ENCODE measurements at places on chromosomes 12 and 14.

DNA sequence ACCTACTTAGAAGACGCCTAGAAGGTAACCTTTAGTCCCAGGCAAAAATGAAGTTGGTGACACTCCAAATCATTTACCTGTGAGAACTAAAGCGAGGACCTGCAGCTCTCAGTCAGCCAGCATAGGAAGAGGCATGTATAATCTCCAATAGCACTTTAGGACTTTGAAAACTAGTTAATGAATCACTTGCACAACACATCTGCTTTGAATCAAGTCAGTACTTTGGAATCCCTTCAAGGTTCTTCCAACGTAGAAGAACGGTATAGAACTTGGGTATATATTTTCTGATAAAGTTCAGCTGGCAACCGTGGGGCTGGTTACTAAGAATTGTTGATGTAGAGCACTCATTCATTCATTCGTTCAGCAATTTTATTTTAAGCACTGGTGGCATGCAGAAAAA lies 251.9 kb downstream of the TMEM132D start:
- DNase-seq = no peak

DNA sequence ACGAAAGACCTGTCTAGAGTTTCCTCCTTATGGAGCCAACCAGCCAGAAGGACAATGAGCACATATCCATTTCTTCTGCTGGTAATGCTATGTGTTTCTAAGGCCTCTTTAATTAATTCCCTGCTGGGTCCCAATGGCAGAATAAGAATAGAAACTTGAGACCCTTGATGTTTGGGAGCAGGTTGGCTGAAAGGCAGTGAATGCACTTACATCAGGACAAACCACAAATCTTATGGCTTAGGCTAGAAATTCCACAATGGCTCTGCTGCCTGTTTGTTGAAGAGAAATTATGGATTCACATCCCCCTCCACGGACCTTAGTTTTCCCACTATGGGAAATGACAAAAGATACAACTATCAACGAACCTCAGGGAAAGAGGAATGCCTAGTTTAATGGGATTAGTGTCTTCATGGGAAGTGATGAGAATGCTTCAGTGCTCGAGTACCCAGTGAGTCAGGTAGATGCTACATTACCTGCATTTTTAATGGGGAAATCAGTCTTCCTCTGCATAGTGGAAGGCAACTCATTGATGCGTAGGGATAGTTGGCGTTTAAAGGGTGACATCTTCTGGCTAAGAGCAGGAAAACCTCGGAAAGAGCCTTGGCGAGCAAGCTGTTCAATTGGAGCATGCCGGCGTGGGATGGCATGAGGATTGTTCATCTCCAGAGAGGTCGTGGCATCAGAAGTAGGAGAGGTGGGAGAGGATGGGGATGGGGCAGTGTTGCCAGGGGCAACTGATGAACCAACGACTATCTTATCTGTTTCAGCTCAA lies 46.5 kb downstream of the PAPLN start:
- DNase-seq = no peak

- no peak for DNase-seq
Measured at GRCh38 chr12:70695361-70696023, 58.3 kb upstream of the PTPRB start.

- DNase-seq = no peak
Measured at GRCh38 chr14:69351385-69351784, 46.7 kb downstream of the ERH start.

GRCh38 chr12:537772-538171 lies 78.0 kb downstream of the B4GALNT3 start:
- no peak for DNase-seq

DNA sequence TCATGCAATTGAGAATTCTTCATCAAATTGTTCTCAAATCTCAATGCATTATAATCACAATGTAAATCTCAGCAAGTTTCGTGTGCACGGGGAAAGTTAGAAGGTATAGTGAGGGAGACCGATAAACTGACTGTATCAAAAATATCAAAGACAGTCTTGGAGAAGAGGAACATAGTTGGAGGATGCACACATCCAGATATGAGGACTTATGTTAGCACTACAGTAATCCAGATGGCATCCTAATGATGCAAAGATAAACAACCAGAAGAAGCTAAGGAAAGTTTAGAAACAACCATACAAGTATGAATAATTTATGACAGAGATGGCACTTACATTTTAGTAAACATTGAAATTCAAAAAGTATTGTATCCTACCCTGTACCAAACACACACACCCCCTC lies 760.1 kb downstream of the RPS29 start:
- DNase-seq = no peak

GRCh38 chr12:39618701-39619100 lies 902 bp downstream of the ABCD2 start:
- peak; percentile 12 for DNase-seq

DNA sequence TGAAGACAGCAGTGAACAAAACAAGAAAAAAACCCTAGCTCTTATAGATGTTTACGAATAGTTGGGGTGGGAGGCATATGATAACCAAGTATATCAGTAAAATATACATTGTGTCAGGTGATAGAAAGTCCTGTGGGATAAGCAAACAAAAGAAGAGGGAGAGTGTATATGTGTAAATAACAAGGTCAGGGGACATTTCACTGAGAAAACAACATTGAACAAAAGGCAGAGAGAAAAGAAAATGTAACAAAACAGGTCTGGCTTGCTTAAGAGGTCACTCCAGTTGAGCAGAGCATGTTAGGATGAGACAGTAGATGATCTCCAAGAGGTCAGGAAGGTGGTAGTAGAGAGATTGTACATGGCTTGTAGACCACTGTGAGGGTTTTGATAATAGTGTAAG lies 304.1 kb downstream of the ACSS3 start:
- no peak for DNase-seq

DNA sequence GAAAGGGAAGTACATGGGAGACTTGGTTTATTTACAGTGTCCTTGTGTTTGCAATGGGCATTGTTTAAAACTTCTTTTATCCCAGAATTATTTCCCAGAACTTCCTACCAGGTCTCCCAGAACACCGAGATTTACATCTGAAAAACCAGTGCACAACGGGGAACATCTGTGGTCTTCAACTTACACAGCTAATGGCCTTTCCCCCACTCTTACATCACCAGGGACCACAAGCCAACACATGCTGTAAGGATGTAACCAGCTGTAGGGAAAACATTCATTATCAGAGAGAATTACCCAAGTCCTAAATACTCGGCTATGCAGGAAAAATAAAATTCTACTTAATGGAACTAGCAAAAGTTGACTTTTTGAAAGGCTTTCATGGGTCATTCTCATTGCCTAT lies 267.6 kb downstream of the DUSP6 start:
- DNase-seq = no peak

GRCh38 chr14:24741871-24742270 lies 107.9 kb upstream of the GZMB start:
- DNase-seq = no peak

- DNase-seq = no peak
Measured at GRCh38 chr14:33949411-33949893, 1.4 kb downstream of the EGLN3 start.

DNA sequence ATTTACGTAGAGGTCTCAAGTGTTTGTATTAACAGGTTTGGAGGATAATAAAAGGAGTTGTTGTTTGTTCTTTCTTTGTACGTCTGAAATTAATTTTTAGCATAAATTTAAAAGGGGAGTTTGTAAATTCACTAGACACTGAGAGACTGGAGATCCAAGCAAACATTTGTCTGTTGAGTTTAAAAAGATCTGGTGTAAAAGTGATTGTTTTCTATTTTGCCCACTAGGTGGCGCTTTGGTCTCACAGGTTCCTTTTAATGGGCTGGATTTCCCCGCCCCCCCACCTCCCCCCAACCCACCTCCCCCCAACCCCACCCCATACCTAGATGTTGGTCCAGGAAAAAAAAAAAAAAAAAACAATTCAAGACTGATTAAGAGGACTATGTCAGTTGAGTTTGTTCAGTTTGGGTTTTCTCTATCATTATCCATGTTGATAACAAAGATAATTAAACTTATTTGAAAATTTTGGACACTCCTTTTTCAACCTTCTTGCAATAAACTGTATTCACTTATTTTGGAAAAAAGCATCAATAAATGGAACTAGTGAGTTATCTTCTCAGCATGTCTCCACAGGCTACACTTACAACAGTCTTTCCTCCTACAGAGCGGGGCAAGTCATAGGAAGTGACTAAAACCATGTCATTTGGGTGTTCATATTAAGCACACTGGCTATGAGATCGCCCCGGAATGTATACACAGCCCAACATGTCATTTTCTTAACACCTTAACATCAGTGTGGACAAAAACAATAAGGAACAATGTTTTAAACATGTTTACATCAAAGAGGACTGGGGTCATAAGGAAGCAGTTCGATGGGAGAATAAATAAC lies 841.1 kb downstream of the NRXN3 start:
- DNase-seq = peak; percentile 22

DNA sequence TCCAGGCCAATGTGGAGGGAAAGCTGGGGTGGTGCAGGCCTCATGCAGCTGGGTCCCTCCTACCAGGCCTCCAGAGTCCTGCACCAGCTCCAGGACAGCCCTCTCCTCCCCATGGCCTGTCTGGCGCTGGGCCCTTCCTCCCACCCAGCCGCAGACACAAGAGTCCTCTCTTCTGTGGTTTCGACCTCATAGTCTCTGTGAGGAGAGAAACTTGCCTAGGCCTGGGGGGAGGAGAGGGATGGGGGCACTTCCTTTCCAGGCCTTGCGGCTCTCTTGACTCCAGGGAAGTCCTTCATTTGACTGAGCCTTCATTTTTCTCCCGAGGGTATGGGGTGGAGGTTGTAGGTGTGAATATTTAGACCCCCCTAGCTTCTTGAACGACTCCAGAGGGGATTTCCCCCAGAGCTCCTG lies 2.3 kb downstream of the MMP14 start:
- no peak for DNase-seq

- DNase-seq = no peak
Measured at GRCh38 chr12:49048953-49049352, 11.6 kb downstream of the KMT2D start.

DNA sequence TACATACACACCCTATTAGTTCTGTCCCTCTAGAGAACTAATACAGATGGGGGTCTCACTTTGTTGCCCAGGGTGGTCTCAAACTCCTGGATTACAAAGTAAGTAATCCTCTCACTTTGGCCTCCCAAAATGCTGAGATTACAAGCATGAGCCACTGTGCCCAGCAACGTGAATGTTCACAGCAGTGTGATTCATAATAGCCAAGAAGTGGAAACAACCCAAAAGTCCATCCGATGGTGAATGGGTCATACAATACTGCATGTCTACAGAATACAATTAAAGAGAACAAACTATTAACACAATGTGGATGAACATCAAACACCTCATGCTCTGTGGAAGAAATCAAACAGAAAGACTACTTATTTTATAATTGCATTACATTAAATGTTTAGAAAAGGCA lies 57.3 kb upstream of the SYNE2 start:
- no peak for DNase-seq

- DNase-seq = no peak
Measured at GRCh38 chr12:108657130-108657745, 23.5 kb upstream of the SELPLG start.

GRCh38 chr12:28574746-28575592 lies 384.7 kb downstream of the CCDC91 start:
- no peak for DNase-seq

GRCh38 chr14:69901113-69901951 lies 22.1 kb downstream of the SMOC1 start:
- DNase-seq = no peak

GRCh38 chr12:57475271-57476161 lies 4.2 kb downstream of the ARHGAP9 start:
- no peak for DNase-seq

- no peak for DNase-seq
Measured at GRCh38 chr12:30191696-30192455, 408.1 kb upstream of the TMTC1 start.

GRCh38 chr12:103561174-103561573 lies 25.9 kb upstream of the STAB2 start:
- DNase-seq = no peak

- DNase-seq = no peak
Measured at GRCh38 chr14:100399052-100399849, 76.1 kb downstream of the SLC25A47 start.

GRCh38 chr12:105931762-105932570 lies 206.8 kb downstream of the NUAK1 start:
- no peak for DNase-seq

- no peak for DNase-seq
Measured at GRCh38 chr12:52646613-52647012, 5.4 kb downstream of the KRT2 start.

- DNase-seq = no peak
Measured at GRCh38 chr14:75295061-75295461, 16.4 kb downstream of the FOS start.

DNA sequence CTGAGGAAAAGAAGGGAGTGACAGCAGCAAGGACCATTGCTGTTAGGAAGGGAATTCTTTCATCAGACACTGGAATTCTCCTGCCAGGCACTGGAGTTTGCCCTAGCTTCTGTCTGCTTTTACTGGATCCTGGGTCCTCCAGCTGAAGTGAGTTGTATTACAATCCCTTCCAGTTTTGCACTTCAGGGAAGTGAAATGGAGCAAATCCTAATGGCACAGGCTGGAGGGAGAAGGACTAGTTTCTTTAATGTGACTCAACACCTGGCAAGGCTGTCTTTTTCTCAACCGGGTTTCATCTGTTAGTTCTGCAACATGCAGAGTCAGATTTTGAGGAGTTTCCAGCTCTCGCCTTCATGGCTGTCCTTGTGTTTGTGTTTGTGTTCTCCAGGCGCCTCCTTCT lies 45.8 kb downstream of the ETV6 start:
- no peak for DNase-seq

DNA sequence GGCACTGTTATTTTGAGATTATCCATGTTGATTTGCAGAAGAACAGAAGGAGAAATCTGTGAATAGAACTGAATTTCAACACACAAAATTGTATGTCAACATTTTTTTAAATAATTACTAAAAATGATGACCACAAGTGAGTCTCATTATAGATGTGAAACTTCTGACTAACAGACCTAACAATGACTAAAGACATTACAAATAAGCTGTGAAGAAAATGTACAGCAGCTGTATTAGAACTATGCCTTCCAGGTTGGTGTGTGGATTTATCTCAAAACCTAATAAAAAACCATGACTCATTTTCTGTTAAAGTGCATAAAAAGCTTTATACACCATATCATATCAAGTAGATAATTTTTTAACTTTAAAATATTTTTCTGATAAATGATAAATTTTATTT lies 22.5 kb upstream of the FOXG1 start:
- DNase-seq = no peak

GRCh38 chr14:103576371-103577024 lies 13.7 kb downstream of the COA8 start:
- DNase-seq = no peak

DNA sequence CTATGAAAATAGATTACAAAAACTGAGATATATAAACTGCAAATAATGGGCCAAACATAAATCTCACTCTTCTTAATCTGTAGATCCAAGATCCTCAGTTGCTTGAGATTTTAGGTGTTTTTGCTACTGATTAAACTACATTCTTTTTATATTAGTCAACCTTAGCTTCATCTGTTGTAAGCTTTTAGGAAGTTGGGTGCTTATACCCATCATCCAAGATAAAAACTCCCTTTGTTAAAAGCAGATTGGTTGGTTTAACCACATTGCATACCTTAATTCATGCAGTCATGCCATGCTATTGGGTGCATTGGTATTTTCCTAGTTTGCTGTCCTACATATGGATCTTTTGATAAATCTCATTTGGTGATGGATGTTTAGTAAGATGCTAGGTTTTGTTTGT lies 46.2 kb upstream of the DIP2B start:
- DNase-seq = no peak
